ENCODE measurements at places on chromosomes 3 and 15.

DNA sequence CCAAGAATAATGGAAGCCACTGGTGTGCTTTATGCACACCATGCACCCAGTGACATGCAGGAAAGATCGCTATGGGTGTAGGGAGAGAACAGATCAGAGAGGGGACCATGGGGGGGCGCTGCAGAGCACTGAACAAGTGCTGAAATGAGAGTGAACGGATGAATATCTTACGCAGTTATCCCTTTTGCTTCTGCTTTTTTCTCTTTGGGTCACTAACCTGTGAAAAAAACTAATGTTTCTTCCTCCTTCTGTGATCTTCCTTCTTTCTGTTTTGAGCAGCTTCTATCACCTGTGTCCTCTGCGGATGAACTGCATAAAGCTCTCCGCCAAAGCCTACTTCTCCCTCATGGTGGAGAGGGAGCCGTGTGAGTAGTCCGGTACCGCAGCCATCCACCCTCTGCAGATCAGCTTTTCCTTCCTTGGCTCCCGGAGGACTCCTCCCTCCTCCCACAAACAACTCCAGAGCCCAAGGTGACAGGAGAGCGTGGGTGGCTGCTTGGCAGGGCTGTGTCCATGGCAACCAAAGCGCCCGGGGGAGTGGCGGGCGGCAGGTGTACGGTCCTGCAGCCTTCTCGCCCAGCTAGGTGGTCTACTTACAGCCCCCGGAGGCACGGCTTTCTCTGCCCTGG is 106.2 kb downstream of the DGKG start:
- DNase-seq, result no peak

DNA sequence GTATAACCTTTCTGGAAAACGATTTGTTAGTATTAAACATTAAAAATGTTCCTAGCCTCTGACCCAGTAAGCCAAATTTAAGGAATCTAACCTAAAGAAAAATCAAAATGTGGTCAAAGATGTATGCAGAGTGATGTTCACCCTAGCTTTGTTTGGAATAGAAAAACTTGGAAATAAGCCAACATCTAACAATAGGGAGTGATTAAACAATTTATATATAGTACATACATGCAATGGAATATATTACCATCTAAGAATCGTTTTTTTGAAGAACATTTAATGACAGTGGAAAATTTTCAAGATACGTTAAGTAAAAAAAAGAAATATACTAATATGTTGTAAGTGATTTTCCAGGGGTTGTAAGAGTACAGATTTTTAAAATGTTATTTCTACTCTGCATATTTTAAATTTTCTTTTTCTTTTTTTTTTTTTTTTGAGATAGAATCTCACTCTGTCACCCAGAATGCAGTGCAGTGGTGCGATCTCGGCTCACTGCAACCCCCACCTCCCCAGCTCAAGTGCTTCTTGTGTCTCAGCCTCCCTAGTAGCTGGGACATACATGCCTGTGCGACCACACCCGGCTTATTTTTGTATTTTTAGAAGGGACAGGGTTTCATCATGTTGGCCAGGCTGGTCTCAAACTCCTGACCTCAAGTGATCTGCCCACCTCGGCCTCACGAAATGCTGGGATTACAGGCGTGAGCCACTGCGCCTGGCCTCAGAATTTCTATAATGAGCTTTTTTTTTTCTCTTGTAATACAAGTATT is 54.9 kb downstream of the ANP32A start:
- DNase-seq, result no peak

DNA sequence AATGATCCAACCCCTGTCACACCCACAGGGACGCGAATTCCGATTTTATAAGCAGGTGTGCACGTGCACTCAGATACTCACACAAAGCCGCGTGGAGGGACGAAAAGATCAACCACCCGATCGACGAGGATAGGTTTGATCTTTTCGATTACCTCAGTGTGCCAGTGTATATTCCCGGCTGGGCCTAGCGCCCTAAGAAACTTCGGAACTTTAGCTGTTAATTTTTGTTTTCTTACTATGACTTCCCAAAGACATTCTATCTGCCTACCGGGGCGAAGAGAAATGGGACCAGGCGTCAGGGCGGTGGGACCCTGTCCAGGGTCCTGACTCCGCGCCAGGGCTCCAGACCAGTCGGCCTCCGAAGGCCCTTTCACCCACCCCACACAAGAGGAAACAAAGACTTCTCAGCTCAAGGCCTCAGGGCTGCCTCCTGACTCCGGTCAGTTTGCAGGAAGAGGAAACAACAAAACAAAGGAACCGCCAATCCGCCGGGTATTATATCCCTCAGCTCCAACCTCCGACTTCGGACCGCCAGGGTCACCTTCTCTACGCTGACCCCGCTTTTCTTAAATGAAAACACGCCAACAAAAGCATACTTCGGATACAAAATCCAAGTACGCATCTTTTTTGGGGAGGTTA is 6.8 kb downstream of the ONECUT1 start:
- no peak for DNase-seq

DNA sequence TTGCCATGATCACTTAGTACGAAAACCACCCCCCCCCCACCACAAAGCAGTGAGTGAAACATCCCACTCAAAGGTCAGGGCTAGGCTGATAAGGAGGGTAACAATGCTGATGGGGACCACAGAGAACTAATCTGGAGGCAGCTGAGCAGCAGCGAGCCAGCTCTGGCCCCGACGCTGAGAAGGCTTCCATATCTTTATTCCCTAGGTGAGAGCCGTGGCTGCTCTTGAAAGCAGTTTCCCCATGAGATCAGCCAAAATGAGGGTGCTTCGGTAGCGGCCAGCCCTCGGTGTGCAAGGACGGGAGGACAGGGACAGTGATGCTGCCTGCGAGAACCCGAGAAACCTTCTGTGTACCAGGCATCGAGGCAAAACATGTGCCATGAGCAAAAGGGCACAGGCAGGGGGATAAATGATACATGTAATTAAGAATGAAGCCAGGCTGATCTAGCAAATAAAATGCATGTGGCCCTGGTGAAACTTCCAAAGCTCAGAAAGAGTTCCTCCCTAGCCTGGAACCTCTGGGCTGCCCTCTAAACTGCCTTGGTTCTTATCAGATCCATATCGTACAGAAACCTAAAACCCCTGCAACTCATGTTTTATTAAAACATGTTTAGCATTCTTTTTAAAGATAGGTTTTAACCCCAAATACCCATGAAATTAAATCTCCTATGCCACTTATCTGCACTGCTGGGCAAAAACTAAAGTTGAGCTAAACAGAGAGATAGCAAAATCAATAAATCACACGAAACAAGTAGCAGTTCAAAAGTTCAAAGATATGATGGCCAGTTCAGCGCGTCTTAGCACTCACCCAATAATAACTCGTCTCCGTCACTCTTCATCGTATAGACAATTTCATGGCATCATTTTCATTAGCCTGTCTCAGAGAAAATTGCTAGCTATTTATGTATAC is 337.3 kb downstream of the FOXP1 start:
- DNase-seq, result no peak

Measured in skeletal muscle cell (primary cell).